Panc1 (cell line): ENCODE measurements at places on chromosomes 12 and 14.

- peak overlapping the region; percentile 75 for H3K4me3 ChIP-seq
- peak overlapping the region; percentile 100 for H3K27ac ChIP-seq
- H3K36me3 ChIP-seq, result peaks cover 14% of the 10 kb centered on the region
- DNase-seq, result peak; percentile 46
These were observed 783 bp upstream of the TUBA1B start for GRCh38 chr12:49131894-49132461.

DNA sequence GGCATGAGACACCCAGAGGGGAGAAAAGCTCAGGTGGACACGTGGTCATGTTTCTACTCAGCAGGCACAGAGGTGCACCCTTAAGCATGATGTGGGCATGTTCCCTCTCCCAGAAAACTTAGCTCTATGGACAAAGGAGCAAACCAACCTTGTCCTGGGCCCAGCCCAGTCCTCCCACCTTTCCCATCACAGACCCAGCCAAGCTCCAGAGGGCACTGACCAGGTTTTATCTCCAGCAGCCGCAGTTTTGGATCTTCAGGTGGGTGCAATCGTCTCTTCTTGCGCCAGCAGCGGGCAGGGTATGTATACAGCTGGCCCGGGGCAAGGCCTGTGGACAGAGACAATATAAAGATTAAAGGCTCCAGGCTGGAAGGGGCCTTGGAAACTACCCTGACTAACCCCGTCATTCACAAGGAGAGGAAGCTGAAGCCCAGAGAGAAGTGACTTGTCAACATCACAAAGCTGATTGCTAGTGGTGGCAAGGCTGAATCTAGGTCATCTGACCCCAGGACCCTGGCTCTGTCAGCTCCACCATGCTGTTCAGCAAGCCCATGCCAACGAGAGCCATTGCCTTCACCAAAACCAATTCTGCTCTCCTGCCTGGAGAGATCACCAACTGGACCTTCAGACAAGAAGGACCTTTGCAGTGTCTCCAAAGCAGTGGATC, 140.7 kb downstream of the DPF3 start:
- H3K4me1 ChIP-seq, result no peaks in the 10 kb centered on the region
- no peaks in the 10 kb centered on the region for H3K36me3 ChIP-seq
- no peak for DNase-seq
- no peak overlapping the region for H3K4me3 ChIP-seq
- no peaks in the 10 kb centered on the region; the same call in 1 of the 2 replicates for H3K27me3 ChIP-seq

DNA sequence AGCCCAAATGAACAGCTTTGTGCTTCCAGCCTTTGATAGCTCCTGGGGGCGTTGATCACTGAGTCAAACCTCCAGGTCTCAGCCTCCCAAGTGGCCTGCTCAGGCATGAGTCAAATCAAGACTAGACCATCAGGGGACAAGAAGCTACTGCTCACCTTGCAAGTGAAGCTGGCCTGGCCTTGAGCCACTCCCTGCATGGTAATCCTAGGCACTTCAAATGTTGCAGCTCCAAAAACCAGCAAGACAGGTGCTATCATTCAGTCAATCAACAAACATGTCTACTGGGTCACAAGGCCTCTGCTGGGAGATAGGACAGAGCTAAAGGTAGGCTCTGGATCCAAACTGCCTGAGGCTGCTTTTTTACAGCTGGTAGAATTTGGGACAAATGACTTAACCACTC, 33.1 kb upstream of the NOS1 start:
- no peaks in the 10 kb centered on the region for H3K27me3 ChIP-seq
- H3K4me1 ChIP-seq, result no peaks in the 10 kb centered on the region
- no peak for DNase-seq

DNA sequence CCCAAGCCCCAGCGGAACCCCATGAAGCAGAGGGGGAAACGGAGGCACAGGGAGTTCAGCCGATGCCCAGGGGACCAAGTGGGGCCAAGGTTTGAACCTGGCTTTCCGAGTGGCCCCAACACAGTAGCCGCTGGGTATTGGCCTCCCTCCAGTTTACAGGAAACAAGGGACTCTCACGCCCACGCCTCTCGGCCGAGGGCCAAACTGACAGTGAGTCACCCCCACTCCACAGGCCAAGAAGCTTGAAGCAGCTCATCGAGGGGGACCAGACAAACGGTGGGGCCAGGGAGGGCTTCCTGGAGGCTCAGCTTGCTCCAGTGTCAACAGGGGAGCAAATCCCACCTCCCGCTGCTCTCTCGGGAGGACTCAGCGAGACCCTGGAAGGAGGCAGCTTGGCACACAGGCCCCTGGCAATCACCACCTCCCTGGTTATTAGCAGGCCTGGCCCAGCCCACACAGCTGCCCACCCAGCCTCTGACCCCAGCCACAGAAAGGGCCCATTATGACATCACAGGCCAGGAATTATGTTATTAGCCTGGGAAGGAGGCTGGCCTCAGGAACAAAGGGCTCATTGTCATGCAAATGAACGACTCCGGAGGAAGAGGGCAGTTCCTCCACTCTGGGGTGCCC, 54.6 kb downstream of the NCOR2 start:
- H3K4me3 ChIP-seq, result no peak overlapping the region
- H3K27me3 ChIP-seq, result no peaks in the 10 kb centered on the region
- peak overlapping the region; percentile 90 for H3K27ac ChIP-seq
- DNase-seq, result no peak
- peaks cover 88% of the 10 kb centered on the region for H3K4me1 ChIP-seq

- no peak for DNase-seq
- H3K4me3 ChIP-seq, result no peak overlapping the region
- no peaks in the 10 kb centered on the region for H3K27me3 ChIP-seq
- H3K4me1 ChIP-seq, result no peaks in the 10 kb centered on the region
These were observed 52.5 kb downstream of the ATP23 start for GRCh38 chr12:57993834-57994233.

DNA sequence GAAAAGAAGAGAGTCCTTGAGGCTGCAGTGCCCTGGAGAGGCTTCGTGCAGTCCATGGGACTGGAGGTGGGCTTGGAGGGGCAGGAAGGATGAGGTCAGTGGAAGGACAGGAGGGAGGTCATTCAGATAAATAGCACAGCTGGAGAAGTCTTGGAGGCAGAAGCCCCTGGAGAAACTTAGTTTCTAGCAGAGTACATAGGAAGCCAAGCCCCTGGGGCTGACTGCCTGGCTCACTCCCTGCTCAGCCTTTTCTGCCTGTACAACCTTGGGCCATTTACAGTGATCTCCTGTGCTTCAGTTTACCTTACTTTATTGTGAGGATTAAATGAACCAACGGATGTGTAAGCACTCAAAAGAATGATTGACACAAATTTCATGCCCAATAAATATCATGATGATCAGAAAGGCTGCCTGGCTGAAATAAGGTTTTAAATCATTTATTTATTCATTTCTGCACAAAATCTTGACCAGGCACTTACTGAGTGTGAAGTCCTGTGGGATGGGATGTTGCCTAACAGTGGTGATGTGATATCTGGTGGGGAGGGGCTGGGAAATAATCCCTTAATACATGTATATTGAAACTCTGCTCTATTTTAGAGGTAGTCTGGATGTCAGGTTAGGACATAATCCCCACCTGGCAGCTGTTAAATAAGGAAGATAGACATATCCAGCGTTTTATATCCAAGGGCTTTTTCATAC, 54.3 kb downstream of the PLEKHG7 start:
- no peaks in the 10 kb centered on the region for H3K36me3 ChIP-seq
- no peak for DNase-seq
- no peaks in the 10 kb centered on the region for H3K4me1 ChIP-seq
- H3K27ac ChIP-seq, result no peak overlapping the region
- no peak overlapping the region for H3K4me3 ChIP-seq

- no peak overlapping the region for H3K4me3 ChIP-seq
- H3K27ac ChIP-seq, result no peak overlapping the region
- H3K36me3 ChIP-seq, result no peaks in the 10 kb centered on the region
- no peak for DNase-seq
- no peaks in the 10 kb centered on the region for H3K27me3 ChIP-seq
These were observed 66.7 kb downstream of the RESF1 start for GRCh38 chr12:32025906-32026305.

GRCh38 chr14:75823334-75823733, 158.5 kb downstream of the TGFB3 start:
- H3K27me3 ChIP-seq, result no peaks in the 10 kb centered on the region
- H3K27ac ChIP-seq, result no peak overlapping the region
- no peak overlapping the region for H3K4me3 ChIP-seq
- H3K4me1 ChIP-seq, result no peaks in the 10 kb centered on the region; the same call in 1 of the 2 replicates

GRCh38 chr12:7646178-7646475, 19.6 kb downstream of the APOBEC1 start:
- no peaks in the 10 kb centered on the region for H3K36me3 ChIP-seq
- H3K27me3 ChIP-seq, result no peaks in the 10 kb centered on the region
- H3K4me3 ChIP-seq, result no peak overlapping the region
- DNase-seq, result no peak
- H3K4me1 ChIP-seq, result no peaks in the 10 kb centered on the region

GRCh38 chr14:78253986-78254385, 83.8 kb downstream of the NRXN3 start:
- no peak overlapping the region for H3K27ac ChIP-seq
- H3K27me3 ChIP-seq, result no peaks in the 10 kb centered on the region; the same call in 1 of the 2 replicates
- no peak for DNase-seq
- H3K36me3 ChIP-seq, result no peaks in the 10 kb centered on the region

DNA sequence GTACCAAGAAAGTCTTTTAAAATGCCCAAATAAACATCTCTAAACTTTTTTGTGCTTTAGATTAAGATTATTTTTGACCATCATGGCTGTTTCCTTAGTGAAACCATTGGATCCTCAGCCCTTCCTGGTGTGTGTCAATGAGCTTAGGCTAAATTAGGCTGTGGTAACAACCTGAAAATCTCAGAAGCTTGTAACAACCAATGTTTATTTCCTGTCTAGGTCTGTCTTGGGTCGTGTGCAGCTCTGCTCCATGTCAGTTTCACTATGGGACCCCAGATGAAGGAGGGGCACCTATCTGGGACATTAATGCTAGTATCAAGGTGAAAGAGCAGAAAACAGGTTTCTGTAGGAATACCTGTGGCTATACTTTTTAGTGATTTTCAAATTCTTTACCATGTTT, 49.9 kb downstream of the KCNMB4 start:
- DNase-seq, result no peak
- no peak overlapping the region for H3K4me3 ChIP-seq
- H3K4me1 ChIP-seq, result no peaks in the 10 kb centered on the region
- H3K27ac ChIP-seq, result no peak overlapping the region
- 0 out of 2 replicates have a peak, but pooled peaks cover 4% of the 10 kb centered on the region for H3K27me3 ChIP-seq

DNA sequence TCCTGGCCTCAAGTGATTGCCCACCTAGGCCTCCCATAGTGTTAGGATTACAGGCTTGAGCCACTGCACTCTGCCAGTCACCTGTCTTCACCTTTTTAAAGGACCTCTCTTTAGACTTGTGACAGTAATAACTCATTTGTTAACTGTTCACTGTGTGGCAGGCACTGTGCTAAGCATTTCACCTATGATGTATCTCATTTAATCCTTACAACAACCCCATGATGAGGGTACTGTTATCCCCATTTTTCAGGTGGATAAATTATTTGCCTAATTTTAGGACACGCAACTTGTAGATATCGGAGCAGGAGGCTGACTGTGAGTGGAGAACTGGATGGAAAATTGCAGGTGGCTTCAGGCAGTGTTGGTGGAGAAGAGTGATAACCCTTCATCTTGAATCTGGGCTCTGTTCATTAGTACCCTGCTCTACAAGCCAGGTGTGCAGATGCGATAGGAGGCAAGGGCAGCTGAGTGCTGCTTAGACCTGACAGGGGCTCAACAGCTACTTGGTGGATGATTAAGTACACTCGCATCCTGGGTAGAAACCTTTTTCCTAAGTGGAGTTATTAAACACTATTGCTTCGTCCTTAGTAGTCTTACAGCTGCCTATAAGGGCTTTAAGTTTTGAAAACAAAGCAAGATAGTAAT, 2.7 kb downstream of the TCTN1 start:
- H3K4me1 ChIP-seq, result 0 out of 2 replicates have a peak, but pooled peaks cover 3% of the 10 kb centered on the region
- H3K4me3 ChIP-seq, result no peak overlapping the region
- no peak overlapping the region for H3K27ac ChIP-seq
- no peaks in the 10 kb centered on the region for H3K36me3 ChIP-seq
- no peaks in the 10 kb centered on the region for H3K27me3 ChIP-seq
- no peak for DNase-seq

- H3K36me3 ChIP-seq, result no peaks in the 10 kb centered on the region
- H3K27me3 ChIP-seq, result no peaks in the 10 kb centered on the region
- H3K27ac ChIP-seq, result peak overlapping the region; percentile 17; the same call in 1 of the 2 replicates
- DNase-seq, result no peak
- no peak overlapping the region for H3K4me3 ChIP-seq
These were observed 26.1 kb upstream of the BHLHE41 start for GRCh38 chr12:26150736-26151450.

DNA sequence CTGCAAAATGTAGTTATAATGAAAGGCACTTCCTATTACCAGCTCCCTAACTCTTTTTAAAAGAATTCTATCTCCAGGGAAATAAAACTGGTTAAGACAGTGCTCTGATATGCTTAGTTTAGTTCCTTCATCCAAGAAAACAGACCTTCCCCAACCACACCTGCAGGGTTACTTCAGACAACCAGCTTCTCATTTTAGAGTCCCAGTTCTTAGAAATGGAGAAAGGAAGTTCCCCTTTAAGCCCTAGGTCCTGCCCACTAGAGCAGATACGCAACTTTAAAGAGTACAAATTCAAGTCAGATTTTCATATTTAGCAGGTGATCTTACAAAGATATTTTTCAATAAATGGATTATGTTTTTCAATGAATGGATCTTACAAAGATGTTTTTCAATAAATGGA, 4.4 kb upstream of the WSB2 start:
- no peaks in the 10 kb centered on the region for H3K27me3 ChIP-seq
- H3K4me1 ChIP-seq, result peaks cover 26% of the 10 kb centered on the region
- no peaks in the 10 kb centered on the region; the same call in 1 of the 2 replicates for H3K36me3 ChIP-seq
- peak overlapping the region; percentile 97 for H3K27ac ChIP-seq
- no peak overlapping the region for H3K4me3 ChIP-seq

- H3K27ac ChIP-seq, result no peak overlapping the region
- no peaks in the 10 kb centered on the region for H3K36me3 ChIP-seq
- no peak overlapping the region for H3K4me3 ChIP-seq
These were observed 19.2 kb upstream of the OAS1 start for GRCh38 chr12:112887550-112887949.

DNA sequence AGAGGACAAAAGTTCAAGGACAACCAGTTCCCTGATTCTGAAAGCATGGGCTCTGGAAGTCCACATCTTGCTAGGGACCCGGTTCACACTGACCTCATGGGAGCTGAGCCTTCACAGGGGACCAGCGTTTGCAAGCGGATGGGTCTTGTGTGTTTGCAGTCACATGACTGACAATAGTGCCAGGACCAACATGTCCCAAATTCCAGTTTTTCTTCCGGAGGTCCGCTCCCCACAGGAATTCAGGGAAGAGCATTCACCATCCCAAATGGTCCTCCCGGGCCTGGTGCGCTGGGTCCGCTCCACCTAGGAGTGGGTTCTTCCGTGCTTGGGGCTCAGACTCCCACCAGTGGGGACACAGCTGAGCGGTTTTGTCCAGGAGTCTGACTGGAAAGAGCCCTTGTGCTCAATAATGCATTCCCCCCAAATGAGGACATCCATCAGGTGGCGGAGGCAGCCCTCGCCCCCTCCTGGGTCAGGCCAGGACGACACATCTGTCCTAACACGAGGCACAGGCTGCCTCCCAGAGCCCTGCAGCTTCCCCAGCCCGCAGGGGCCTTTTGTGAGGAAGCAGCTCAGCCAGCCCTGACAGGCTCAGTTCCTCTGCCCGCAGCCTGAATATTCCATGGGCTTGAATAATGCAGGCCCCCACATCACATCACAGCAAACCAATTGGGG, 91.8 kb upstream of the BCL11B start:
- no peak overlapping the region for H3K4me3 ChIP-seq
- H3K4me1 ChIP-seq, result no peaks in the 10 kb centered on the region
- no peaks in the 10 kb centered on the region for H3K36me3 ChIP-seq
